ENCODE measurements at places on chromosomes 1 and 21.

DNA sequence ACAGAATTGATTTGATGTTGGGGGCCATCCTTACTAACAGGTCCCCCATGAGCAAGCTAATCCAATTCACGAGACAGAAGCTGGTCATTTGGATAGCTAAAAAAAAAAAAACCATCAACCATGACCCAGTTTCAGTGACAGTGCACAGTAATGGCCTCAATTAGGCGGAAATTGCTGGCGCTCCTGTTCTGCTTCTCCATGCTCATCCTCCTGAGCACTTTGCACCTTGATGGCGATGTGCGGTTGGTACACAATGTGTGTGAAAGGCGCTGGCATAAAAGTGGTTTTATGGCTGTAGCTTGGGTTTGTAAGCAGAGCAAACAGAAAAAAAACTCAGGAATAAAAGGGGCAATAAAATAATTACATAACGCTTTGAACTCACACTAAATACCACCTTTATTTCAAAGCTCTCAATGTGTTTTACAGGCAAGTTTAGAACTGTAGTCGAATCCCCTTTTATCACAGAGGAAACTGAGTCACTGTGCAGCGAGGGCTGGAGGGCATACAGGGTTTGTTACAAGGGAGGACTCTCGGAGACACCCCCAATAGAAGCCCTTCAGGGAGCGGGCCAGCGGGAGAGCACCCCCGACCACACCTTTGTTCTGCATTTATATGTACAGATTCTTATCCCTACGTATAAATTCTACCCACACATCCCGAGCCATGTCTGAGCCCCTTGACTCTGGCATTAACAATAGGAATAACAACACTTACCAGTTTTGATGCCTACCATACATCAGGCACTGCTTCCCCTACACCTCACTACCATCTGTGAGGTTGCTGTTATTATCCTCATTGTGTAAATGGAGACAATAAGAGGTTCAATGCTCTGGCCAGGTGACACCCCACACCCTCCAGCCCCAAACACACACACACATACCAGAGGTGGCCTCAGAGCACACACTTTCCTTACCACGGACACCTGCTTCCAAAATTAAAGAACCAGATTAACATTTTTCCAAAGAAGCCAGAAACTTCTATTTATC is 213.5 kb upstream of the IRF2BP2 start:
- peak; percentile 80 for DNase-seq

DNA sequence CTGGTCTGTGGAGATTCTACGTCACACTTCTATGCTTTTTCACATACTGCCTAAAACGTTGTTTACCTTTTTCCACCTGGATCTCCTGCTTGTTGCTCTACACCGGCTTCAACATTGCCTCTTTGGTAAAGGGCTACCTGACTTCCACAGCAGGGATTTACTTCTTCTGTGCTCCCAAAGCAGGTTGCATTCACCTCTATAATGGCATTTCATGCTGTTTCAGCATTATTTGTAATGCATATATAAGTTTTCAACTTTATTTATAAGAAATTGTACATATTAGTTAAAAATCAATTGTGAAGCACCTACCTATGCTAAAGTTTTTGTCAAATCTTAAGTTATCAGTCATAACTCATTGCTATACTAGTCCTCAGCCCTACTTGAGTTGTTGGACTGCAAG is 55.4 kb downstream of the DDAH1 start:
- no peak for DNase-seq

GRCh38 chr1:198575798-198576641 is 35.5 kb upstream of the ATP6V1G3 start:
- DNase-seq = peak; percentile 32

GRCh38 chr1:39952359-39953110 is 2.4 kb upstream of the MFSD2A start:
- DNase-seq = peak; percentile 32

DNA sequence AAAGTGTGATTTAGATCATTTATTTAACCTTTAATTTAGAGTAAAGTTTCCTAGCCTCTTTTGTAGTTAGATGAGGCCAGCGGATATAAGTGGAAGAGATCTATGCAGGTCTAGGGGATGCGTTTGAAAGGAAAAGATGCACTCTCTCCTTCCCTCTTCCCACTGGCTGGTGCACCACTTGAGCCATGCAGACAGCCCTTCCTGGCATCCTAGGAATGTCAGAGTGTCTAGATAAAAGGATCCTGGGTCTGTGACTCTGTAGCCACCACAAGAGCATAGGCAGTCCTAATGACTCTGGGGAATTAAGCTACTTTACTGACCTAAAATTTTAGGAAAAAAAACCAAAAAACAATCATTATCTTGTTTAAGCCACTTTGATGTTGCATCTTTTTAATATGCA is 16.0 kb upstream of the STUM start:
- no peak for DNase-seq

- peak; percentile 95 for DNase-seq
Measured at GRCh38 chr1:21255284-21255942, 34.9 kb downstream of the ECE1 start.

DNA sequence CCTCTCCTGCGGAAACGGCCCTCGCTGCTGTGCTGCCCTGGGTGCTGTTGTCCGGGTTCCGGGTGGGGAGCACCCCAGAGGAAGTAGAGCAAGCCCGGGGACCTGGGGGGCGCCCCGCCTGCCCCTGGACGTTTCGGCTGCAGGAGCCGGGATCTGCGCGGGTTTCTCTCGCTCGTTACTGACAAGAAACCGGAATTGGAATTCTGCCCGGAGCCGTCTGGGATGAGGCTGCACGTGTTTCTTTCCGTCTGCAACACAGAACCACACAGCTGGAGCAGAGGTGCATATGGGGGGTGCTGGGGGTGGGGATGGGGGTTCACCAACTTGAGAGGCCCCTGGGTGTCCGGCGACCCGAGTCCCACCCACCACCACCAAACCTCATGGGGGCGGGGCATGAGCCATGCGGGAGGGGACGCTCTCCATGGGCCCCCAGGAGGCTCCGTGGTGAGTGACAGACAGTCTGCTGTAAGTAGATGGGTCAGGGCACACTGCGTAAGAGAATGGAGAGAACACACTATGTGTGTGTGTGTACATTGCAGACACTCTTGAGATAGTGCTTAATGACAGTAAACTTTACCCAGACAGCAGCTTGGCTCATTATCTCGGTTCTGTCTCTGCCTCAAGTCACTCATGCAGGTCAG is 261.4 kb upstream of the C1orf174 start:
- DNase-seq = no peak

DNA sequence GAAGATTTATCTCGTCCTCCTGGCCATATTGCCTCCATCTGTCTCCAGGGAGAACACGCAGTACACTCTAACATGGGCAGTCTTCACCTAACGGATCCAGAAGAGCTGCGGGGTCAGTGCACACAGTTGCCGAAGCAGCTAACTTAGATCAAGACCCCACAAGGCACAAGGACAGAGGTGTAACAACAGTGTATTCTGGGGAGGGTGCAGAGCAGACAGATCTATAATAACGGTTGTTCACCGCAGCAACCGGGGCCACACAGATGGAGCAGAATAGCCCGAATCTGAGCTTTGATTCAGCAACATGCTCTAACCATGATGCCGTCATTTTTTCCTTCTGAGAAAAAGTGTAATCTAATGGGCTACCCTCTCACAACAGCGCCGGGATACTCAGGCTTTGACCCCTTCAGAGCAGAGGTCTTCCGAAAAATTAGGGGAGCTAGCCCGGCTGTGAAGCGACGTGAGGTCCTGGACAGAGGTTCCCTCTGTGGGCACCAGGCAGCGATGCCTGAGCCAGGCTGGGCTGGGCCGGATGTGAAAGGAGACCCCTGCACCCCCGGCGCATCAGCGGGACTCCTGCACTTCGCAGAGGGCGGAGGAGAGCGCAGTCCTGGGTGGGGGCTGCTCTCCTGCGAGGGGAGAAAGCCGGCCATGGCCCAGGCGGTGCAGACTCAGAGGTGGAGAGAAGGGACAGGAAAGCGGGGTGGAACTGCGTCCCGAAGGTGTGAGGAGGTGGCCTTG is 57.5 kb downstream of the BCL9 start:
- DNase-seq = peak; percentile 22

GRCh38 chr1:100683448-100684349 is 35.8 kb upstream of the VCAM1 start:
- DNase-seq = no peak
